ENCODE measurements at places on chromosomes 1 and 21.

GRCh38 chr1:28147264-28148094 is 29.0 kb downstream of the PTAFR start:
- no peak for DNase-seq

DNA sequence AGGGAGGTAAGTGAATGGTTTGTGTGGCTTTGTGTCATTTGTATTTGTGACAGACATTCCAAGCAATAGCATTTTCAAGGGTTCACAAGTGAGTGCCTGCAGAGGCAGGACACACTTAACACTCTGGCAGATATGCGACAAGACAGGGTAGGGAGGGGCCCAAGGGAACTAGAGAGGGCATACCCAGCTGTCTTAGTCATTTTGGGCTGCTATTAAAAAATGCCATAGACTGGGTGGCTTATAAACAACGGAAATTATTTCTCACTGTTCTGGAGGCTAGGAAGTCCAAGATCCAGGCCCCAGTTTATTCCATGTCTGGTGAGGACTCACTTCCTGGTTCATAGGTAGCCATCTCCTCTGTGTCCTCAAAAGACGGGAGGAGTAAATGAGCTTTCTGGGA is 137.4 kb downstream of the FGGY start:
- DNase-seq = no peak

- DNase-seq = no peak
These were observed 19.9 kb downstream of the NIBAN1 start for GRCh38 chr1:184954232-184954995.

GRCh38 chr1:38436749-38437148 is 390.2 kb upstream of the POU3F1 start:
- DNase-seq = no peak

- no peak for DNase-seq
These were observed 7.1 kb downstream of the C1orf21 start for GRCh38 chr1:184393962-184394361.

GRCh38 chr1:7853684-7854026 is 790 bp upstream of the UTS2 start:
- no peak for DNase-seq

DNA sequence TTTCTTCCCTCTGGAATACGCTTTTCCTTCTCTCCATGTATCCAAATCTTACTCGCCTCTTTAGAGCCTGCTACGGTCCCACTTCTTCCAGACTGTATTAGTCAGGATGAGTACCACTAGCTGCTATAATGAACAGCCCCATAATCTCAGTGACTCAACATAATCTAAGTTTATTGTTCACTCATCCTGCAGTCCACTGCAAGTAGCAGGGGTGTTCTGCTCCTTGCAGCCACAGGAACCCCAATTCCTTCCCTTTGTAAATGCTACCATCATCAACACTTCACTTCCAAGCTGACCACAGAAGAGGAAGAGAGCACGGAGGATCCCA is 18.1 kb upstream of the LDLRAP1 start:
- no peak for DNase-seq

- no peak for DNase-seq
These were observed 22.1 kb downstream of the AK2 start for GRCh38 chr1:33014464-33015163.

DNA sequence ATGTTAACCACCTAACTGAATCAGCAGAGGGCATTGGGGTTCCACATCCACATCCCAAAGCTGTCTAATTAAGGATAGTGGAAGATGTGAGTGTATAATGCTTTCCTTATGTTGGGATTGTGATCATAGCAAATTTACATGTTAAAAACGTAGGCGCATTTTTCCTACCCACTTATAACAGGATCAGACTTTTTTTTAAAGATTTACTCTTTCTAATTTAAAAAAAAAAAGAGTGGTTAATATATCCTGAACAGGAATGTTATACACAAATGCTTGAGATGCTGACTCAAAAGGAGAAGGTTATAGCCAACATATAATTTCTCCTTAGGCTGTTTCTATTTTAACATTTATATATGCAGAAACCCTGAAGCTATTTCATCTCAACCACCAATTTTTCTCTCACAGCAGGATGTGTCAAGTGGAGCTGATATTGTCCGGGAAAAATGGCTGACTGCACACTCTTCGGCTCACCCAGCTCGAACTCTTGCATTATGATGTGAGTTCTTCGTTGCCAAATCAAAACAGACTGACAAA is 40.3 kb downstream of the RGS5 start:
- DNase-seq = no peak

- no peak for DNase-seq
These were observed 164.3 kb upstream of the GREM2 start for GRCh38 chr1:240776237-240776636.

DNA sequence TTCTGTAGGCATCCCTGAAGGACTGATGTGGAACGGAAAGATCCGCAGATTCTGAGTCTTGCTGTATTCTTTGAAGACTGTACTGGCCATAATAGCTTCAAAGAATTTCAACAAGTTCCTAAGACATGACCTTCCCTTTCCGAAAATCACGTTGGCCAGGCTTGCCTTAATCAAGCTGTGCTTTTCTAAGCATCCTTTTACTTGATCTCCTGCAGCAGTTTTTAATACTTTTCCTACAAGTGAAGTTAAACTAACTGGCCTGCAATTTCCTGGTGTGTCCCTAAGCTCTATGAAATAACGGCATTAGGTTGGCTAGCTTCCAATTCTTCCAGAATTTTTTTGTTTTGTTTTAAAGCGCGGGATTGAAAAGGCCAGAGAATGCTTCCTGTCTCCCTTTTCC is 40.3 kb downstream of the SPAG17 start:
- no peak for DNase-seq

DNA sequence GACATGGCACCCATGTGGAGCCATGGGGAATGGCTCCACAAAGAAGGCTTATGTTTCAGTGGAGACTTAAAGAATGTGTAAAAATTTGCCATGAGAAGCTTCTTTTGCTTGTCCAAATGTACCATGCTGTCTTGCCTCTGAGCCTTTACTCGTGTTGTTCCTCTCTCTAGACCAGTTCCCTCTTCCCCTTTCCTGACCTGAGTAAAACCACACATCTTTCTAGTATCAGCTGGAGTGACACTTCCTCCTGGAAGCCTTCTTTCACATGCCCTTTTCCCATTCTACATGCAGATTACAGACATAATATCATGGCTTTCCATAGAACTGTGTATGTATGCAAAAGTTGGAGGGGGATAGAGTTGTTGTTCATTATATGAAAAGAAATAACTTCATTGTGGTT is 13.6 kb upstream of the GPX7 start:
- DNase-seq = no peak

DNA sequence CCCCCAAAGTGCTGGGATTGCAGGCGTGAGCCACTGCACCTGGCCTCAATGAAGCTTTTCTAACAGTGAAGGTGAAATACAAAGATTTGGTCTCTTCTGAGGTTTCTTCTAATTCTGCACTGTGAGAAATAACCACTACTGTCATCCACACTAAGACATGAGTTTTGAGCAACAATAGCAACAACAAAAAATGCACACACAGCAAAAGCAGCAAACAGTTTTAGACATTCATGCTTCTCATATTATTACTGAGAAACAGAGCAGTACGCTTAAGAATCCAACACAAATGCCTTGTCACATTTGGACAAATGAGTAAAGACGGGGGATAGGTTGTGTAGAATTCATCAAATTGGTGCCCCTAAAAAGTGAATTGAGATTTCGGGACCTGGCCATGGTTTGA is 116.4 kb downstream of the SIM2 start:
- DNase-seq = no peak

DNA sequence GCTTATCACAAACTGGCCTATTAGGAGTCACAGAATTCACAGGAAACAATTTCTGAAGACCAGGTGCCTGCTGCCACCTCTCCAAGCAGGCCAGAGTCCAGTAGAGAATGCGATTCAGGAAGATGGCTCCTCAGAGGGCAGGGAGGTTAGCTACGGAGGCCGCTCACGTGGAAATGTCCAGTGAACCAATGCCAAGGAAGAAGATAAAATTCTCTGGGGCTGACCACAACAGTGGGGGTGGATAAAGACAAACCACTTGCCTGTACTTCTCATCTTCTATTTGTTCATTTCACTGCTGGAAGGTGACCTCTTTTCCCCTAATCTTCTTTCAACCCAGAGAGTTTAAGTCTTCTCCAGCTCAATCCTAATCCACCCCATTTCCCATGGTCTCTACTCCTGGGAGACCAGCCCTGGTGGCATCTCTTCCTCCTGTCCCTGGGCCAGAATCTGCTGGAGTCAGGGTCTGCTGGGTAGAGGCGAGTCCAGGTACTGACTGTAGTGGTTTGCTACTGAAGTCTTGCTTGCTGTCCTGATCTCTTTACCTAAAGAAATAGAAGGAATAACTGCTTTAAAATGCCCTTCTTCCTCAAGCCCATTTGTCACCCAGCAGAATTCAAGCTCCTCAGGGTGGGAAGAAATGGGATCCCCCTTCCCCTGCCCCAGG is 3.2 kb downstream of the PSRC1 start:
- no peak for DNase-seq

- no peak for DNase-seq
These were observed 70.4 kb upstream of the ACTRT2 start for GRCh38 chr1:2950926-2951305.

DNA sequence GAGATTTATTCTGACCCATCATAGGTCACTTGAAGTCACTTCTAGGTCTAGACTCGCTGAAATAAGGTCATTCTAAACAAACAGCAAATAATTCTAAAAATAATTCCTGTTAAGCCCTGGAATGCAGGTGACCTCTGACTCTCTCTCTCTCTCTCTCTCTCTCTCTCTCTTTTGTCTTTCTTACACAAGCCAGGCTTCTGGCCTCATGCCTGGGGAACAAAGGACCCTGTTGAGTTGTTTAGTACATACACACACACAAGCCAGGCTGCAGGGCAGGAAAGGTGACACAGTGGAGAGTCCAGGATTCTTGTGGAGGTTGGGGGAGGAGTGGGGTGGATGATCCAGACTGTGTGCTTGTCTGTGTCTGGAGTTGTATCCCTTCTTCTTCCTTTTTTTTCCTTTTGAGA is 4.0 kb upstream of the MEX3A start:
- no peak for DNase-seq

DNA sequence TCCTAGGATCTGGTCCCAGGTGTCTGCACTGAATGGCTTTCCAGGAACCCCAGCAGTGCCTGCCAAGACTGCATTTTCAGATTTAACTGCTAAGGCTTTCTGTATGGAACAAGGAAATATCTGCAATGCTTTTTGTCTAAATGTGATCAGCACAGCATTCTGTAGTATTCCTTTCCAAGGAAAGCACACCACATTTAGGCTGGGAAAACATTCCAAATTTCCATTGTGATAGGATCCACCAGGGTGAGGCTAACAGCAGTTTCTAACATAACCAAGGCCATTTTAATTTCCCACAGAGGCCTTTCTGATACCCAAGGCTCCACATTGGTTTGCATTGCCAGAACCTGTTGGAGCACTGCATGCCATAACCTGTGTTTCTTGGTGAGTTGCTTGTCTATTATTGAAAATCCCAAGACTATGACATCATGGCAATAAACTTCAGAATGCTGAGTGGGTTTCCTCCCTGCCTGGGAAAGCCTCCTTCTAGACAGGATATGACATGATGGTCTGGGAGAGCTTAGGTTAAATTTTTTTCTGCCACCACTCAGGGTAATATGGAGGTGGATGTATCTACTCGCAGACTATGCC is 23.3 kb upstream of the PTGFRN start:
- no peak for DNase-seq

- DNase-seq = no peak
These were observed 139.9 kb upstream of the KLHDC7A start for GRCh38 chr1:18340787-18341186.

DNA sequence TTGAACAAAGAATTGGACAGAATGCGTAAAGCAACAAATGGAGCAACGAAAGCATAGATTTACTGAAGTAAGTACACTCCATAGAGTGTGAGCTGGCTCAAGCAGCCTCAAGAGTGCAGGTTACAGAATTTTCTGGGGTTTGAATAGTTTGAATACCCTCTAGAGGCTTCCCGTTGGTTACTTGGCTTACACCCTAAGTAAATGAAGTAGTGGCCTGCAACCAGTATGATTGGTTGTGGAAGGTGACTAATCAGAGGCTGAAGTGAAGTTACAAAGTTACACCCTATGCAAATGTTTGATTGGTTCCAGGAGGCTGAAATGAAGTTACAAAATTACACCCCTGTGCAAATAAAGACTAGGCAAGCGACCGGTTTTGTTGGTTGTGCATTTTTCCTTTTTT is 10.9 kb downstream of the TCEANC2 start:
- no peak for DNase-seq

- DNase-seq = no peak
These were observed 674 bp downstream of the CEP350 start for GRCh38 chr1:179955287-179955680.

GRCh38 chr21:37257511-37257966 is 9.6 kb downstream of the VPS26C start:
- no peak for DNase-seq

DNA sequence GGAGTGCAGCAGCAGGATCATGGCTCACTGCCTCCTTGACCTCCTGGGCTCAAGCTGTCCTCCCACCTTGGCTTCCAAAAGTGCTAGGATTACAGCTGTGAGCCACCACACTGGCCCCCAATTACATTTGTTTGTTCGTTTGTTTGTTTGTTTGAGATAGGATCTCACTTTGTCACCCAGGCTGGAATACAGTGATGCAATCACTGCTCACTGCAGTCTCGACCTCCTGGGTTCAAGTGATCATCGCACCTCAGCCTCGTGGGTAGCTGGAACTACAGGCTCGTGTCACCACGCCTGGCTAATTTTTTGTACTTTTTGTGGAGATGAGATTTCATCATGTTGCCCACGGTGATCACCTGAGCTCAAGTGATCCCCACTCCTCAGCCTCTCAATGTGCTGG is 2.0 kb upstream of the VPS72 start:
- no peak for DNase-seq

GRCh38 chr1:30684881-30685795 is 38.2 kb downstream of the MATN1 start:
- no peak for DNase-seq

GRCh38 chr1:64203420-64203819 is at the start of gene UBE2U:
TSS of gene UBE2U (plus strand) at chr1:64203623. CDS start at chr1:64204051, 428 bp downstream.
- DNase-seq = no peak

DNA sequence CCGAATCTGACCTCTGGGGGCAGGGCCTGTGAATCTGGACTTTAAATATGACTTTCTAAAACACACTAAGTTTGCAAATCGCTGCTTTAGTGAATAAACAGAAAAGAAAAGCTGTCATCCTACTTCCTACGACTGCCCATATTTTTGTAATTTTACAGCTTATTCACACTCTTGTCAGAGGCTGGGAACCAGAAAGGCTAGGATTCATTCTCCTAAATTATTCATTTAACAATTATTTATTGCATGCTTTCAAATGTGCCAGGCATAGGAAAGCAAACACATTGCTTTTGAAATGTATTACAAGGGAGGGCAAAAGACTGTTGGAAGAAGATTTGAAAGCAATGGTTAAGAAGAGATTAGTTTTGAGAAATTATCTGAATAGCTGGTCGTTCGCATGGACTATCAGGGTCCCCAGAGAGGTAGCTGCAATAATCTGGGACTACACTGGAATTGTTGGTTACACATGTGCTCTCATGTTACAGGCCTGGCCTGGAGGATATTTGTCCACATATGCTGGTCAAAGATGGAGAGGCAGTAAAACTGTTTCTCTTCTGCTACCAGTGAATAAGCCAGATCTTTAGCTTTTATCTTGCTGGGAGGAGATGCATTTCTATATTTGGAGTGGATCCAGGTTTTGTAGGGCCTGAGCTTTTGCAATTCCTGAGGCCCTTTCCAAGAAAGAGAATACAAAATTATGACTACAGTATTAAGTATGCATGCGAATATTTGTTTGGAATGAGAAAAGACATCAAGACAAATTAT is 29.6 kb upstream of the SFPQ start:
- no peak for DNase-seq

- DNase-seq = no peak
These were observed 97.0 kb downstream of the OBSCN start for GRCh38 chr1:228304766-228305395.

- peak; percentile 61 for DNase-seq
These were observed 825 bp downstream of the DCAF8 start for GRCh38 chr1:160261556-160261892.

All from activated CD4-positive, CD25-positive, alpha-beta regulatory T cell treated with anti-CD3 and anti-CD28 coated beads, Interleukin-2, amount 50 U/mL, for 16 hours (primary cell).